ENCODE measurements at places on chromosomes 2 and 18.
A peak's percentile ranks its signal among the peaks of the same experiment; 100 is the strongest.

DNA sequence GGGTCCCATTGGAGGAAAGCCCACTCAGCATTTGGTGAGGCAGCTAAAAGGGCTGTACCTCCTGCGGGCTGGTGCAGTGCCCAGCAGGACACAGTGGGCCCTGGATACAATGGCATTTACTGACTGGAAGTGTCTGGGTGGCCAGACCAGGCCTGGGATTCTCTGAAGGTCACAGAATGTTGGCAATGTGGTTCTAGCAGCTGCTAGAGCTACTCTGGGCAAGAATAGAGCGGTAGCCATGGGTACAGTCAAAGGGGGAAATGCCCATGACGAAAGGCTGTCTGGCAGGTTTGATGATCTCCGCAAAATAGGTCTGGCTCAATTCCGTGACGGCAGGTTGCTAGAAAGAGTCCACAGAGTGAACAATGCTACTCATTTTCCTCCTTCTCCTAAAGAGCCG lies 241.8 kb downstream of the AFF3 start:
- DNase-seq: no peak

- DNase-seq: no peak
Observed at GRCh38 chr2:179049546-179050311, at the start of gene CCDC141. Gene CCDC141, minus strand, starts transcription at chr2:179050137. Its CDS starts 196 bp downstream, at chr2:179049941.

GRCh38 chr2:157593411-157593810 lies 35.3 kb downstream of the ACVR1C start:
- DNase-seq: no peak

DNA sequence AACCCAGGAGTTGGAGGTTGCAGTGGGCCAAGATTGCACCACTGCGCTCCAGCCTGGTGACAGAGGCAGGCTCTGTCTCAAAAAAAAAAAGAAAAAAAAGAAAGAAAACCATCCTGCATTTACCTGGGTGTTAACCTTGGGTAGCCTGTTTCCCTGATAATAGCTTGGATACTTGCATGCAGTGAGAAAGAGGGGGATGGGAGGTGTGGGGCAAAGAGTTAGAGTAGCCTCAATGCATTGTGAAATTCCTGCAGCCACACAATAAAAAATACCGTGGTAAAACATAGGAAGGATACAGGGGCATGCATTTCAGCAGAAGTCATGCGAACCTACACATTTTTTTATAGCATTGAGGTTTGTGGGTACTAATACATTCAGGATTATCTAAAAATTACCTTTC lies 76.6 kb upstream of the ZNF516 start:
- no peak for DNase-seq

DNA sequence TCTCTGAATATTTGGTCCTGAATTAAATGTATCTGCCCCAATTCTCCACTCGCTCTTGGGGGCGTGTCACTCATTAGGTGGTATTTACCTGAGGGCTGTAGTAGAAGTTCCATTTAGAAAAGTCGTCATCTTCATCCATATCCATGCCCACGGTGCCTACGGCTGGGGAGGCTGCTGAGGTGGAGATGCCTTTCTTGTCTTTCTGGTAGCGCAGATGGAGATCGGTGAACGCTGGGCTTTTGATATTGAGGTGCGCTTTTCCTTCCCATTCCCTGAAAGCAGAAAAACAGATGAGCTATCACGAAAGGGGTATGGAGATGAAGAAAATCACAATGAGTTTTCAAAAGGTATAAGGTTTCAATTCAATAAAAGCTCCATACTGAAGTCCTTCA lies 39.7 kb downstream of the APOB start:
- no peak for DNase-seq

GRCh38 chr2:88016086-88016959 lies at the start of gene RNU2-63P:
Gene RNU2-63P, minus strand, starts transcription at chr2:88016547.
- DNase-seq: peak; percentile 65

DNA sequence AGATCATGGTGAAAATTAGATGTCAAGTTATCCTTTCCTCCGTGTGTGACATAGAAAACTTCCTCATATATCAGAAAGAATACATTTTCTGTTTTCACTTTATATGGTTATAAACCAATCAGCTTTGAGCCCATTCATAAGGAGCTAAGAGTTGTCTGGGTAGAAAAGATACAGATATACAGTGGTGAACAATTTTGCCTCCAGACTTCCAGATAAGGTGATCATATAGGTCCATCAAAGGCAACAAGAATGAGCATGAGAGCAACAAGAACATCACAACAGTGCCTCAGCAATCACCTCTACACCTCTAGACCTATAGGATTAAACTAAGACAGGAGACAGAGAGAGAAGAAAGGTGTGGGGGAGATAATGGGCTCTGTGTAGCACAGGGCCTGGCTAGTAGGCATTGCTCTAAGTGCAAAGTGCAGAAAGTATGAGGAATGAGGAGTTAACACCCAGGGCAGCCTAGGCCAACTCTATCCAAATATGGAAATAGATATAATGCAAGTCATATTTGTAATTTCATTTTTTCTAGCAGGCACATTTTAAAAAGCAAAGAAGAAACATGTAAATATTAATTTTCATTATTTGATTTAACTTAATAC lies 8.3 kb downstream of the TNP1 start:
- no peak for DNase-seq

- no peak for DNase-seq
Observed at GRCh38 chr2:161250864-161251436, 57.3 kb upstream of the PSMD14 start.

GRCh38 chr2:96145848-96146152 lies 560 bp upstream of the DUSP2 start:
- no peak for DNase-seq

DNA sequence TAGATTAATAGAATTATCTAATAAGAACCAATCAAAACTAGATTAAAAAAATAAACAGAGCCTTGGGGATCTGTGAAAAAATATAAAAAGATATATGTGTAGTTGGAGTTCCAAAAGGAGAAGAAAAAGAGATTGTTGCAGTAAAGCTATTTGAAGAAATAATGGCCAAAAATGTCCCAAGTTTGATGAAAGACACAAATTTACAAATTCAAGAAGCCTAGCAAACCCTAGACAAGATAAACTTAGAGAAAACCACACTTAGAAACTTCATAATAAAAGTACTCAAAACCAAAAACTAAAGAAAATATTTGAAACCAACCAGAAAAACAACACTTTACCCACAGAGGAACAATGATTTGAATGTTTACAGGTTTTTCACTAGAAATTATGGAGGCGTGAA lies 41.3 kb upstream of the EGR4 start:
- no peak for DNase-seq

GRCh38 chr2:201956361-201956760 lies 77.3 kb upstream of the FZD7 start:
- no peak for DNase-seq

DNA sequence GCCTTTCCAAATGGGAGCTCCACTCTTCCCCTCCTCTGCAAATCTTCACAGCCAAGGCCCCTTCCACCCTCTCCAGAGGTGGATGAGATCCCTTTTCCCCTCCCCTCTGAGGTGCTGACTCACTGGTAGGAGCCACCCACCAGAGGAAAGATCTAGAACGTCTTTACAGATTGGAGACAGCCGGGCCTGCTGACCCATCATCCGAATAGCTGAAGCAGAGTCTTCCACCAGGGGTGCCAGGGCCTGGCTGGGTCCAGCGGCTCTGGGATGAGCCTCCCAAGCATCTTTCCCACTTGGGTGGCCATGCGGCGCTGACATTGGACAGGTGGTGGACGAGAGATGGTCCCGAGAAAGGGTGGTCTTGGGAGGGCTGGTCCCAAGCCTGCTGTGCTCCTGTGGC lies 9.0 kb downstream of the ERFE start:
- no peak for DNase-seq

DNA sequence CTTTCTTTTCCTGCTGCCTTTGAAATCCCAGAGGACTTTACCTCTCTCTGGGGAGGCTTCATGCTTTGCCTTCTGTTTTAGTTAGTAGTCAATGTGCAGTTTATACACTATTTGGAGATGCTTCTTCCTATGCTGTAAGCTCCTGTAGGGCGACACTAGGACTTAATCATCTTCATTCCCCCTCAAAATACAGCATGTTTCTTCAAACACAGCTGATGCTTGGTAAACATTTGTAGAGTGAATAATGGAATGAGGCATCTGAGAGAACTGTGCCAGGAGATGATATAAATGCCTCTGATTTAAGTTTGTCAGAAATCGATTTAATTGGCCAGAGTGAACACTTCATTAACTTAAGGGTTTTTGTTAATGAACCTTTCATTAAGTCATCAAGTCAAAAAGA lies 43.4 kb downstream of the LHCGR start:
- DNase-seq: no peak

- DNase-seq: no peak
Observed at GRCh38 chr2:224147174-224147573, 108.1 kb upstream of the SERPINE2 start.

- no peak for DNase-seq
Observed at GRCh38 chr18:43830947-43831346, 553.7 kb upstream of the SYT4 start.

- DNase-seq: no peak
Observed at GRCh38 chr2:24886691-24887304, 33.2 kb downstream of the ADCY3 start.

GRCh38 chr2:234611209-234611608 lies 114.3 kb upstream of the ARL4C start:
- DNase-seq: no peak
